ENCODE measurements at places on chromosomes 13 and 19.

DNA sequence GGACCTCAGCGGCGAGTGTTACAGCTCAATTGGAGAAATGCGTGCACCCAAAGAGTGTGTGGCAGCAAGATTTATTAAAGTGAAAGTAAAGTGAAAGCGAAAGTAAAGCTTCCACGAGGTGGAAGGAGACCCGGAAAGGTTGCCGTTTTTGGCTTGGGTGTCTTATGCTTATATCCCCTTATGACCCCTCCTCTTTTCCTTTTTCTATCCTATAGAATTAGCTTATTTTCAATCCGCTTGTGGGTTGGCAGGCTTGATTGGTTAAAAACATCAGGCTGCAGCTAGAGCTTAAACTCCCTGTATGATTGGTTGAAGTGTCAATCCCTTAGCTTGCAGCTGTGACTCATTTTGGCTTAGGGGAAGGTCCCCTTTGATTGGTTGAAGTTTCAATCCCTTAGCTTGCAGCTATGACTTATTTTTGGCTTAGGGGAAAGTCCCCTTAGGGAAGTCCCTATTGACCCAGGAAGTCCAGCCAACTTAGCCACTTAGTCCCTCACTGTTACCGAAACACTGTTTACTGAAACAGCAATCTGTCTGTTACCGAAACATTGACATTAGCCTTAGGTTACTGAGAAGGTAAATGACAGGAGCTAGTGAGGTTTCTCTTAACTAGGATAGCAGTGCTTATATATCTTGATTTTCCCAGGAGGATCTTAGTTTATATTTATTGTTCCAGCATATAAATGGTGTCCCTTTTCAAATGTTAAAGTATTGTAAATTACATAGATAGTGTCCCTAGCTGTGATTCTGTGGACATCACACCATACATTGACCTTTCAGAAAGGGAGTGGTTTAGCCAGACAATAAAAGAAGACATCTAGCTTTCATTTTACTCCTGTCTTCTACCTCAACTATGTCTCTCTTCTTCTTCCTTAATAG, 575.8 kb downstream of the DACH1 start:
- peak; percentile 9 for DNase-seq

DNA sequence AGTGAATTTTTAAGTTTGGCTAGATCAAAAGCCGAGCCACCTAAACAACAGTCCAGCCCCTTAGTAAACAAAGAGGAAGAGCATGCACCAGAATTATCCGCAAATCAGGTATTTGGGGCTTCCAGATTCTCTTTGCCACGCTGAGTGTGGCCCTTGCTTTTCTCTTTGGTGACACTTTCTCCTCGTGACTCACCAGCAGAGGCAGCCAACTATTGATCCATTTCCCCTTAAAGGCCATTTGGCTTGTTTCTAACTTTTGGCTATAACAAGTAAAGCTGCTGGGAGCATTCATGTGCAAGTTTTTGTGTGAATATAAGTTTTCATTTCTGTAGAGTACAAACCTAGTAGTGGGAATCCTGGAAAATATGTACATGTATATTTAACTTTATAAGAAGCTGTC, 17.6 kb upstream of the WDR88 start:
- no peak for DNase-seq

GRCh38 chr19:33718651-33719254, 77.9 kb upstream of the KCTD15 start:
- no peak for DNase-seq

DNA sequence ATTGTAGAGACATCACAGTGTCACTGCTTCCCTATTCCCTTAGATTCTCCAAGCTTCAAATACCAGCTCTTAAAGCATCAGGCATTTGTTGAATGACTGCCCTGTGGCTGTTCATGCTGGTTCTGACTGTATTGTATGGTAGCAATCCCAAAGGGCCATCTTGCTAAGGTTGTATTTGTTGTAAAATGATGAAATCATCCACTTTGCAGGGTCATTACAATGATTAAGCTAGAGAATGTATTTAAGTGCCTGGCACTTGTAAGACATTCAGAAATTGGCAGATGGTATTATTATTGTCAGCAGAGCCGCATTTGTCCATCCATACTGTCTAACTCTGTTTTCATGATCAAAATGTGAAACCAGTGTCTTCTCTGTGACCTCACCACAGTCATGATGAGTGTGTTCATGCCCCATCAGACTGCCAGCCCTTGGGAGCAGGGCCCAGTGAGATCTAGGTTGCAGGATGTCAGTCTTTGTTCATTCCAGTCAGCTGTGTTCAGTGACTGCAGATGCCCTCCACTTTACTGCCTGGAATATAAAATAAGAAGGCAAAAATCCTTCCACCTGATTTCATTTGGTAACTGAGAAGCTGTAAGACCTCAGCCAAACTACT, 86.1 kb downstream of the DHRS12 start:
- no peak for DNase-seq

DNA sequence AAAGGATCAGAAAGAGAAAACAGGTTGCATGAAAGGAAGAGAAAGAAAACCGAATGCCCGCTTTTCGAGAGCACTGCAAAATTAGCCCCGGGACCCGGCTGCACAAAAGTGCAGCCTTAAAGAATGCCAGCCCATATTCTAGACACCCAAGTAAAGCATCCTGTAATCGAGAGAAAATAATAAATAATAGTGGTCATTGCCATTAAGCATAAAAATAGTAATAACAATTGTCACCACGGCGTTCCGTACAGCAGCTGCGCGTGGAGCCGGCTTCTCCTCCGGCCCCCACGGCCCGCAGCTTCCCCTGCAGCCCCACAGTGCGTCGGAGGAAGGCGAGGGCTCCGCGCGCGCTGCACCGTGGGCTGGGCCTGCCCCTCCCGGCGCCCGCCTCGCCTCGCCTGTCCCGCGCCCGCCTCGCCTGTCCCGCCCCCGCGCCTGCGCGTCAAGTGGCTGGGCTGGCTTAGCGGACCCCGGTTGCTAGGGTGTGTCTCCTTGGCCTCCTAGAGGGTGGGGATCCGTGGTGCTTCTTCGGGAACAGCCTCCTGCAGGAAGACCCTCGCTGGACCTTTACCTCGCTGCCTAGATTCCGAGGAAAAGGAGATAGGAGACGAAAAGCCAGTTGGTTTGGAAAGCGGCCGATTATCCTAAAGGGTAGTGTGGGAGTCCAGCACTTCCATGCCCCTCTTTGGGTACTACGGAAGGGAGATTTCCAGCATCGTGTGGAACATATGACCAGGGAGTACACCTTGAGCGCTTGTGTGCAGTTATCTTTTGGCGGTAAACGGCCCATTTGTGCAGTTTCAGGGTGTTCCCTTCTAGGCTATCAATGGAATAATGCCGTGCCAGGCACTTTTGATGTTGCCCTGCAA, at the start of gene LRRC63:
Gene LRRC63 (plus strand): TSS at position 446 of the 869 bp plus-strand sequence. CDS start 1,107 bp downstream, outside the sequence.
- peak; percentile 74 for DNase-seq

GRCh38 chr13:93946994-93947393, 532.5 kb downstream of the DCT start:
- no peak for DNase-seq

GRCh38 chr19:3642987-3643673, 16.5 kb upstream of the CACTIN start:
- DNase-seq, result no peak

DNA sequence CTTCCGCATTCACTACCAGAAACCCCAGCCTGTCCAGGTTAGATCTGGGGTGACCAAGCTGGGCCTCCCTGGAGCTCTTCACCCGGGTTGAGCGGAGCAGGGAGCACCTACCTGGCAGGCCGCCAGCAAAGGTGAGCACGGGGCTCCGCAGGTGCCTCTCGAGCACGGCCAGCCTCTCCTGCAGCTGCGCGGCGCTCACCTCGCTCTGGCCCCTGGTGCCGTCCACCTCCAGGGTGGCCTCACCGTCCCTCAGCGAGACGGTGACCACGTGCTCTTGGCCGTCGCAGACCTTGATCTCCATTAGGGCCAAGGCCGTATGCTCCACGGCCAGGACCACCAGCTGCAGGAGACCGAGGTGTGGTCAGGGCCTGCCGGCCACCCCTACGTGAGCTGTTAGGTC, 42.0 kb downstream of the GAS6 start:
- no peak for DNase-seq

- no peak for DNase-seq
These were observed 33.4 kb downstream of the FAAP24 start for GRCh38 chr19:33005440-33005839.

GRCh38 chr13:98804336-98804855, 51.9 kb upstream of the SLC15A1 start:
- DNase-seq, result no peak

DNA sequence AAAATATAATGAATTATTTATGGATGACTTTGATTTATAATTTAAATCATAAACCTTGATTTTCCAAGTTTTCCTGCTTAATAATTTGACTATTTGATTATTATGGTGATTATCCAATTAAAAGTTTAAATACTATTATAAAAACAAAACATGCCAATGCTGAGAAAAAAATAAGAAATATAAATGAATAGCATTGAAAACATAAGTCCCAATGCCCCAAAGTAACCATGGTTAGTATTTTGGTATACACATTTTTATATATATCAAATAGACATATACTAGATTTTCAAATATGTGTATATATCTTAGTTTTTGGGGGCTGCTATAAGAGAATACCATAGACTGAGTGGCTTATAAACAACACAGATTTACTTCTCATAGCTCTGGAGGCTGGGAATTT, 108.3 kb downstream of the GPC5 start:
- DNase-seq, result no peak
